HS-27A (cell line): ENCODE measurements at places on chromosomes 12 and 14.

GRCh38 chr12:80858356-80858755 is 79.4 kb downstream of the LIN7A start:
- no peak for DNase-seq

DNA sequence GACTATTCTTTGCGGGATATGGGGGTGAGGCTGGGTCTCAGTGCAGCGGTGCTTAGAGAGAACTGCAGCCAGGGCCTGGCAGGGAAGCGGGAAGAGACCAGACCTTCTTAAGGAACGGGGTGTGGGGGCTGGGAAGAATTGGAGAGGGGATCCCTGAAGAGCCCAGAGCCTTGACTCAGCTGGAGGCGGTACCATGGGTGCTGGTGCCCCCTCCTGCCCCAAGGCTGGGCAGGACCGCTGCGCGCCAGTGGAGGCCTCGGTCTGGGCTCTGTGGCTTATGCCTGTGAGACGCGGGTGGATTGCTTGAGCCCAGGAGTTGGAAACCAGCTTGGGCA is 1.3 kb upstream of the RNU7-1 start:
- DNase-seq: no peak

DNA sequence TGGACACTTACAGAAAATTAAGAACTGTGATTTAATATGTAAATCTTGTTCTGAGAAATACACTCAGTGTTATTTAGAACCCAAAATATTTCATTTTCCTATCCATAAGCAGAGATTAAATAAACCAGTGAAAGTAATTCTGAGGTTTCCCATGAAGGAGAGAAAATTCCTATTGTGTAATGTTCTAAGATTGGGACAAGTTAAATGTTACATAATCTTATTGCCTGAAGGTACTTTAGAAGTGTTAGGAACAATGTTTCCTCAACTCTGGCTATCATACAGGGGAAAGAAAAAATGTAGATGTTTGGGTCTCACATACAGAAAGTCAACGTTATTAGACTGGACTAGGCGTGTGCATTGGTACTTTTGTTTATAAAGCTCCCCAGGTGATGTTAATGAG is 281.9 kb upstream of the SYT10 start:
- no peak for DNase-seq

DNA sequence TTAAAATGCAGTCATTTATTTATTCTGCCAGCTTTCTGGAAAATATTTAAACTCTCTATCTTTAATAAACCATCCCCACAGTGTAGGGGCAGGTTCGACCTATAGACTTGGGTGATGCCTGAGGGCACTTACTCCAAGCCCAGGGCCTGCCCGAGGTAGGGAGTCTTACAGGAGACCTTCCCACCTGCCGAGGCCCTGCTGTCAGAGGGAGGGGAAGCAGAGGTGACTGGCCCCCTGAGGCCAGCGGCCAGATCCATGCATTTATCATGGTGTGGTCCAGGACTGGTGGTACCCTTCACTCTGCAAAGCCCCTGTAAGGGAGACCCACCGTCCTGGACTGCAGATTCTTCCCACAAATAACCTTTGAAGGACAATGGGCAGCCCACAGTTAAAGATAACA is 7.6 kb downstream of the EML1 start:
- no peak for DNase-seq

GRCh38 chr14:81981307-81981675 is 447.6 kb upstream of the SEL1L start:
- DNase-seq: no peak

DNA sequence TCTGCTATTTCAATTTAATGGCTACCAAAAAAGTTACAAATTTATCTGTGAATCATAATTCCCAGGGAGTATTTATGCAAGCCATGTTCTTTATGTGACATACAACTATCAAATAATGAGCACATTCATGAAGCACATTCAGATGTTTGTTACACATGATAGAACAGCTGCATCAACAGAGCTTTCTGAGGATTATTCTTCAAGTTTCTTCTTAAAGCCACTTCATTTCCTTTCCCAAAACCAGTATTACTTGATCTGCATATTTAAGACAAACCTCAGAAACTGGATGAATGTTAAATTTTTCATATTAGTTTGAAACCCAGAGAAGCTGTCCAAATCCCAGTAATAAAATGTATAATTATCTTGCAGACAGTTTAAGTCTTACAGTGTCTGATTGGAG is 73.6 kb upstream of the SOX5 start:
- no peak for DNase-seq

DNA sequence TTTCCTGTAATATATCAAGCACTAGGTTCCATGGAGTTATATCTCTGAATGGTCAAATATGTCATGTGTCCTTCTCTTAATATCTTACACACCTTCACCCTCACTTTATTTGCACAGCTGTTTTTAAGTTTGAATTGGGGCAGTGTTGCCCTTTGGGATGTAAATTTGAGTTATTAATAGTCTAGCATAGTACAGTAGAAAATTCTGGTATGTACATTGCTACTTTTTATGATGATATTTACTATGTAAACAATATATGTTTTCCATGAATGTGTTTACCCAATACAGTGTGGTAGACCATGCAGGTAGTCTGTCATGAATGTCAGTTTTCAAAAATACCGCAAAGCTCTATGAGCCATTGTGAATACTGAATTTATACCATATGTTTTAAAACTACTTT is 50.5 kb downstream of the METTL25 start:
- DNase-seq: no peak

GRCh38 chr12:57456145-57456700 is 1.1 kb downstream of the INHBE start:
- no peak for DNase-seq

DNA sequence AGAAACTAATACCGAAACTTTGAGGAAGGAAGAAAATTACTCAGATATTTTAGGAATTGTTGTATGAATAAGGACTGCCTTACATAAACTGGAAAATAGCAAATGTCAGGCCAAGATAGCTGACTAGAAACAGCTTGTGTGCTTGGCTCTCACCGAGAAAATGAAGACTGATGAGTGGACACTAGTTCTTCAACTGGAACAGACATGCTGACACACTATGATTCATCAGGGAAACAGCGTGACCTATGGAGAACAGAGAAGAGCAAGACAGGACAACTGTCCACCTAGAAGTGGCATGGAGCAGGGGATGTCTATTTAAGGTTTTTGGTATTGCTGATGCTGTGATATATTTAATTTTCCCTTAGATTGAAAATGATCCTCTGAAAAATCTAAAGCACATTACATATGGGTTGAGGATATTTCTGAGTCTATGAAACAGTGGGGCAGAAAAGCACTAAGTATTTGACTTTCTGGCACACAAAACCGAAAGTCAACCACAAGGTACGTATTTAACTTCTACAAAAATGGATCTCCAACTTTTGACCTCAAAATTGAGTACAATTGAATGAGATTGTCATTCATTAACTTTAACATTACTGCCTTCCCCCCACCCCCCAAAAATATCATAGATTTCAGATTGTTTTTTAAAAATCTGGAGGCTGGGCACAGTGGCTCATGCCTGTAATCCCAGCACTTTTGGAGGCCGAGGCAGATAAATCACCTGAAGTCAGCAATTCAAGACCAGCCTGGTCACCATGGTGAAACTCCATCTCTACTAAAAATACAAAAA is 863.2 kb downstream of the LRFN5 start:
- no peak for DNase-seq

DNA sequence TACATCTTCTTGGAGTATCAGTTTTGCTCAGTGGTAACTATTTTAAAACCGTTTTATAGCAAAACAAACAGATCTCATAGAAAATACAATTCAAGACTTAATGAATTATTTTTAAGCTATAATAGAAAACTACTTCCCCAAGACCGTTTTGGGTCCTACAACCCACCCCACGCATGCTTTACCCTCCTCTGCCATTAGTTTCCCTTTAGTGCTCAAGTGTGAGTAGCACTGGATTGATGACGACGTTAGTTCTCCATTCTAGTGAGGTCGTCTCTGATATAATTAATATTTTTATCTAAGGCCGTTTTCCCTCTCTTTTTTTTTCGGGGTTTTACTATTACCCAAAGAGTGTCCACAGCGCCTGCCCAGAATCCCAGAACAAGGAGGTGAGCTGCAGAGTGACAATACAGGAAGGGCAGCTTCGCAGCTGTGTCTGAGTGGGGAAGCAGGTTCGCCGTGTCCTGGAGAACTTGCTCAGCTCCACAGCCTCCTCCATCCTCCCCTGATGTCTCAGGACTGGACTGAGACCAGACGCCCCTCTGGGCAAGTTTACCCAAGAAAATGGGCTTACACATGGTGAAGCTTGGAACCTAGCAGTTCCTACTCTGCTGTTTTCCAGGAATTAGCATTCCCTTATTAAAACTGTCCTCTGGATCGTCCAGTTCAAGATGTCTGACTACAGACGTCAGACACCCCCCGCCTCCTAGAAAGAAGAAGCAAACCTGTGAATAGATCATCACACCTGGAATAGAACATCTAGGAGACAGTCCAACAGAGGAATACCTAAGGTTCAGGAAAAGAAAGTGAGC is 31.9 kb upstream of the MON2 start:
- no peak for DNase-seq

DNA sequence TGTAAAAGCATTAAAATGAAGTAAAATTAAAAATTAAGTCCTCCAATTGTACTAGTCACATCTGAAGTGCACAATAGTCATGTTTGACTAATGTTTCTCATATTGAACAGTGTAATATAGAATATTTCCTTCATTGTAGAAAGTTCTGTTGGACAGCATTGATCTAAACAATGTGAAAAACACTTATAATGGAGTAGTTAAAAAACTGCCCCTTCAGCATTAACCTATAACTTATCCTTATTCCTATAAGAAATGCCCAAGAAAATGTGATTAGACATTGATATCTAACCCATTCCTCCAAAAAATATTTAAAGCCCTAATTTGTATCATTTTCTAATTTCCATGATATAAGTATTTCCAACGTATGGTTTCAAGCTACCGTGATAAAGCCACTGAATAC is 210.7 kb downstream of the RASSF9 start:
- no peak for DNase-seq

DNA sequence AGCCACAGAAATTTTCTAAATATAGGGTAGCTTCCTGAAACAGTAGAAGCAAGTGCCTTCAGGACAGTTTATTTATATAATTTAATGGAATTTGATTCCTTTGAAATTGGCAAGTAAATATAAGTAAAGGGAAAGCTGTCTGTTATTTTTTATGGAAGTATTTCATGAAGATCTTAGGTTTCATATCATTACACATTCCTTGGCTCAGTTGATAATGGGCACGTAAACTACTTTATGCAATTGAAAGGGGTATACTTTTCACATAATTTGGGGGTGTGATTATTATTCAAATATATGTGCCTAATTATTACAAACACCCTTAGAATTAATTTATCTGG is 71.1 kb upstream of the RAP1B start:
- DNase-seq: no peak

GRCh38 chr12:23564451-23565152 is 384.9 kb downstream of the SOX5 start:
- no peak for DNase-seq

DNA sequence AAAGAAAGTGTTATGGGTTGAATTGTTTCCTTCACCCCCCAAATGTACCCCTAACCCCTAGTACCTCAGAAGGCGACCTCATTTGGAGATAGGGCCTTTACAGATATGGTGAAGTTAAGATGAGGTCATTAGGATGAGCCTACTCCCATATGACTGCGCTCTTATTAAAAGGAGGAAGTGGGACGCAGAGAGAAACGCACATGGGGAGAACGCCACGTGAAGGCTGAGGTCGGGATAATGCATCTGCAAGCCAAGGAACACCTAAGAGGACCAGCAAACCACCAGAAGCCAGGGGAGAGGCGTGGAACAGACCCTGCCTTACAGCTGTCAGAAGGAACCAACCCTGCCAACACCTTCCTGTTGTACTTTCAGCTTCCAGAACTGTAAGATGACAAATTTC is 1.7 kb upstream of the NRIP2 start:
- DNase-seq: no peak

- no peak for DNase-seq
These were observed 274.9 kb downstream of the GPHN start for GRCh38 chr14:66782853-66783252.

DNA sequence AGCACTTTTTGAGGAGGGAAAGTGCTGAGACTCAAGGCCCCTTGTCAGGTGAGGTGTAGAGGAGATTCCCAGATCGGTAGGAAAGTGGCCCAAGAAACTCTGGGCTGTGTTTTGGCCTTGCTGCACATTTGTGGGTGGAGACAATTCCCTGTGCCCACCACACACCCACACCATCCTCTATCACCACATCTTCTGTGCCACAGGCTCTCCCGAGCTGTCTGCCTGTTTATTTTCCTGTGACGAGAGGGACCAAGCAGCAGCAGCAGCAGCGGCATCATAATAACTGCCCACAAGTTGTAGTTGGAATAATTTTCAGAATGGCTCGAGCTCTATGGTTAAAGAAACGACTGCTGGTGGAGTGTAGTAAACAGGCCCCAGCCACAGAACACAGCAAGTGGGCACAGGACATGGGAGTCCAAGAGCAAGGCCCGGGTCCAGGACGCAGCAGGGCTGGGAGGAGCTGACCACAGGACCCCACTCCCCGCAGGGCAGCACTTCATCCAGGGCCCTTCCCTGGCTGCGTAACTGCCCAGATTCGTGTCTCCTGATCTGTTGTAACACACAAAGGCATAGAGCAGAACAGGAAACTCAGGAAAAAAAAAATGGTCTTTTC is 55.6 kb upstream of the BCL2L14 start:
- DNase-seq: no peak

- DNase-seq: no peak
These were observed 4.4 kb upstream of the ZBTB39 start for GRCh38 chr12:57010627-57011247.

- no peak for DNase-seq
These were observed 64.2 kb downstream of the LLPH start for GRCh38 chr12:66066137-66066928.

DNA sequence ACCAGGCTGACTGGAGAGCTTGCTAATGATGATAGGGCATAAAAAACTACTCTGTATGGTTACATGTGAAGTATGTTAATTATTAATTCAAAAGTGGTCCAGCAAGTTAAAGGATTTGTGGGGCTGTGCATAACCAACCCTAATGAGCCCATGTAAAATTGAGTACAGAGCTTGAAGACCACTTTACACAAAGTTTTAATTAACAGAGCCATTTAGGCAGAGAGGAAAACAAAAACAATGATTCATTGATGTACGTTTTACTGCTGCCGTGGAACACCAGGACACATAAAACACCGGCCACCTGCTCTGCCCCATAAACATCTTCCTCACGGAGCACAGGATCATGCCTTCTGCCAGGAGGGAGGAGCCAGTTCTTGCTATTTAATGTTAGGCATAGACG is 83.5 kb downstream of the RIMBP2 start:
- DNase-seq: no peak

DNA sequence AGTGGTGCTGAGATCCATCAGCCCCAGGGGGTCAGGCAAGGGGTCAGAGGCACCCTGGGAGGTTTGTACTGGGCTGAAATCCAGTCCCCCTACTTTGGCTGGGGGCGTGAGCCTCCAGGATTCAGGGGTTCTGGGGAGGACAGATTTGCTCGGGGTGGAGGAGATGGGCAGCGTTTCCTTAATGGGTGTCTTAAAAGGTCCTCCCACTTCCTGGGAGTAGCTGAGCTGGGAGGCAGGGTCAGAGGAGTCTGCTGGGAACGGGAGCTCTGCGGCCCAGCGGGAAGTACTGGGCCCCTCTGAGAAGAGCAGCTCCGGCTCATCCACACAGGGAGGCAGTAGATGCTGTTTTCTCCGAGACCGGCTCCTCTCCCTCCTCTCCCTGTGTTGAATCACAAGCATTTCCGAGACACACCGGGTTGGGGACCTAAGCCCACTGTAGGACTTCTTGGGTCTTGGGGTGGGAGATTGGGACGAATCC is 2.1 kb upstream of the TEX52 start:
- DNase-seq: no peak

- DNase-seq: no peak
These were observed 16.3 kb downstream of the MUCL1 start for GRCh38 chr12:54870617-54871016.

GRCh38 chr12:65517656-65518210 is 239.2 kb downstream of the MSRB3 start:
- no peak for DNase-seq
